ENCODE measurements at places on chromosomes 16 and 17.
A peak's percentile ranks its signal among the peaks of the same experiment; 100 is the strongest.

GRCh38 chr17:56833057-56833808, 487 bp downstream of the C17orf67 start:
- peak; percentile 65 for DNase-seq

DNA sequence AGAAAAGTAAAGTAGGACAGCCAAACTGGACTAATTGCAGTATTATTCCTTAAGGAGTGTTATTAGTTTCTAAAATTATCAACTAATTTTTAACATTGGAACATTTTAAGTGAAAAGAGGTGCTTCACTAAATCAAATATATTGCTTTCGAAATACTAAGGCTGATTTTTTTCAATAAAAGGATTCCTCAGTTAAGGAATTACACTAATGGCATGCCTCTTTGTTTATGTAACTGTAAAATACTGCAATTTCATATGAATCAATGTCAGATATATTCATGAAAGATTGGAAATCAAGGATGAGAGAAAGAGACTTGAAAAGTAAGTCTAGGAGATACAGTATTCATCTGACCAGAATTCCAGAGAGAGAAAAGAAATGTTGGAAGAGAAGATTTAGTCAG, 129.8 kb downstream of the TANC2 start:
- no peak for DNase-seq

DNA sequence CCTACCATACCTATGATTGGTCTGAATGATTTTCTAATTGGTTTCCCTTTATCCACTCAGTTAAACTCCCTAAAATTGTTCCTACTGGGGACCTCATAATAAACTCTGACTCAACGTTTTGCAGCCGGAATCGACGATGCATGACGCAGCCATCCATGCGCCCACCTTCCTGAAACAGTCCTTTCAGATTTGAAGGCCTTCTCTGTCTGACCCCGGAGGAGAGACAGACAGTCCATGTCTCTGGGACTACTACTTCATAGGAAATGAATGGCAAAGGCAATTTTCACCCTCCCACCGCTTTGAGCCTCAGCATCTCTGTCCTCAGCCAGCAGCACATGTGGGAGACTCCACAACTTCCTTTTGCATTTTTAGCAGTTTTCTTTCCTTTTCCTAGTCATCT, 13.5 kb downstream of the VAT1L start:
- DNase-seq, result no peak

DNA sequence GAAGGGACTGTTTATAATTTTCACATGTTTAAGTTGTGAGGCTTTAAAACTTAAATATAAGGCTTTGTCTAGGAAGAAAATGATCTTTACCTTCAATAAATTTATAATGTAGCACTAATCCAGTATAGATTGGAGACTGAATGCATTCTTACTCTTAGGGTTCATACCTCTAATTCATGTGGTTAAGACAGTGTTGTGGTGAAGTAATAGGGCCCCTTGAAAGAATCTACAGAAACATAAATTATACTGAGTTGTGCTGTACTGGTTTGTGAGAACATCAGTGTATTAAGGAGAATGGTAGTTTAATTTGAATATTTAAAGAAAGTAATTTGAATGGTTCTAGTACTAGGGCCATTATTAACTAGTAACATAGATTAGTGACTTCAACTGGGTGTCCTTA, 13.7 kb downstream of the HAPSTR1 start:
- no peak for DNase-seq

DNA sequence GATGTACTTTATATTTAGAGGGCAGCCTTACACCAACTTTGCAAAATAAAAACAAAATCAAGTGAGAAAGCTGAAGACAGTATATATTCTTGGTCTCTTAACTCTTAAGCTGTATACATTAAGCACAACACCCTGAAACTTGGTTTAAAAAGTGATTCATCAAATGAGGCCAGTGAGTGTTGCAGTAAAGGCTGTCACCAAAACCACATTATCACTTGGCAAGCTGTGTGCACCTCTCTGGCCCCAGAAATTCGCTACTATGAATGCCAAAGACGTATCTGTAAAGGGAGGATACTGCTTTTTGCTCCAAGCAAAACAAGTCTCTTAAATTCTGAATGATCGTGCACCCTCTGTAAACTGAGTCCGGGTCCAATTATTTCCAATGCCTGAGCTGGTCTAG, 163.9 kb downstream of the ZFHX3 start:
- no peak for DNase-seq

GRCh38 chr17:45940826-45941225, 46.5 kb downstream of the MAPT start:
- no peak for DNase-seq

GRCh38 chr16:12126091-12126806, 149.7 kb downstream of the SNX29 start:
- DNase-seq, result no peak

DNA sequence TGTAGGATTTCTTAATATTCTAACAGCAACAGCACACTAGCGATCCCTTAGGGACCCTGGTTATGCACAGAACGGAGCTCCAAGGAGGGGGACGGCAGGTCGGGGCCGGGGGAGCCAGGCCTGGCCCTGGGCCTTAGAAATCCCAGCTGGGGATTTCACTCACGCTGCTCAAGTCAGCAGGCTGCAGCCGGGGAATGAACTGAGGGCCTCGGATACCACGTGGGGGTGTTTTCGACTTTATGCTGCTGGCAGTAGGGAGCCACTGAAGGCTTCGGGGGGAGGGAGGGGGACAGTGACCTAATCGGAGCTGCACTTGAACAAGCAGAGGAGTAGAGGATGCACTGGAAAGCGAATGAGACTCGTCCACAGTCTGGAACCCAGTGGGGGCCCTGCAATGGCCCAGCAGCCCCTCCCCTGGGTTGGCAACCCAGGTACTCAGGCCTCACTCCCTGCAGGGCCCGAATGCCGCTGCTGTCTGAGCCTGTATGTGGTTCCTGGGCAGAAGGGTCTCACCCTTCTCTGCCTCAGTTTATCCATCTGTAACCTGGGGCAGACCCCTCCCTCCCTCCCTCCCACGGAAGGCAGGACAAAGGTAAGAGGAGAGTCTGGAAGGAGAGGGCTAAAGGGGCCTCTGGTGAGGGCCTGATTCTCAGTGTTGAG, 53.7 kb downstream of the RPH3AL start:
- DNase-seq, result no peak

GRCh38 chr17:12851901-12852435, 62.7 kb downstream of the ARHGAP44 start:
- no peak for DNase-seq

- peak; percentile 7 for DNase-seq
Measured at GRCh38 chr16:10776280-10776679, 32.6 kb downstream of the NUBP1 start.

DNA sequence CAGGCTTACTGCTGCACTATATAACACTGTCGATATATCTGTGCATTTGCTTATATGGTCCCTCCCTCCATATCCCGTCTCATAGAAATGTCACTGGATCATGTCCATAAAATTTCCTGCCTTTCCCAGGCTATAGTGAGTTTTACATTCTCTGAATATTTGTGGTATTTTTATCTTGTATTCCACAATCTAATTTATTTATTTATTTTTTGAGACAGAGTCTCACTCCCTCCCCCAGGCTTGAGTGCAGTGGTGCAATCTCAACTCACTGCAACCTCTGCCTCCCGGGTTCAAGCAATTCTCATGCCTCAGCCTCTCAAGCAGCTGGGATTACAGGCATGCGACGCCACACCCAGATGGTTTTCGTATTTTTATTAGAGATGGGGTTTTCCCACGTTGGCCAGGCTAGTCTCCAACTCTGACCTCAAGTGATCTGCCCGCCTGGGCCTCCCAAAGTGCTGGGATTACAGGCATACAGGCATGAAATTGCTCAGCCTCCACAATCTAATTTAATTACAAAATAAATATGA, 12.9 kb downstream of the TRIM37 start:
- no peak for DNase-seq

DNA sequence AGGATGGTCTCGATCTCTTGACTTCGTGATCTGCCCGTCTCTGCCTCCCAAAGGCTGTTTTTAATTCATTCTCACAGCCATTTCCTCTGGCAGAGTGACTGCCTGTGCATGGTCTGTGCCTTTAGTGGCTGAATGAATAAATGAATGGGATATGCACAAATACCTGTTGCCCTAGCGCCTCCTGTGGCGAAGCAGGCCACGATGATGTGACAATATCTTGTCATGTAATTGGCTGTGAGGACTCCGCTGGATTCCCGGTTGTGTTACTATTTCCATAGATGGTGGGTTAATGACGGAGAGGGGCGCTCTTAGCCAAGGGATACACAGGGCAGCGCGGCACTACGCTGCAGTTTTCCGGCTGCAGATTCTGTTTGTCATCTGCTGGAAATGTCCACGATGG, 26.8 kb upstream of the ENDOV start:
- DNase-seq, result no peak

DNA sequence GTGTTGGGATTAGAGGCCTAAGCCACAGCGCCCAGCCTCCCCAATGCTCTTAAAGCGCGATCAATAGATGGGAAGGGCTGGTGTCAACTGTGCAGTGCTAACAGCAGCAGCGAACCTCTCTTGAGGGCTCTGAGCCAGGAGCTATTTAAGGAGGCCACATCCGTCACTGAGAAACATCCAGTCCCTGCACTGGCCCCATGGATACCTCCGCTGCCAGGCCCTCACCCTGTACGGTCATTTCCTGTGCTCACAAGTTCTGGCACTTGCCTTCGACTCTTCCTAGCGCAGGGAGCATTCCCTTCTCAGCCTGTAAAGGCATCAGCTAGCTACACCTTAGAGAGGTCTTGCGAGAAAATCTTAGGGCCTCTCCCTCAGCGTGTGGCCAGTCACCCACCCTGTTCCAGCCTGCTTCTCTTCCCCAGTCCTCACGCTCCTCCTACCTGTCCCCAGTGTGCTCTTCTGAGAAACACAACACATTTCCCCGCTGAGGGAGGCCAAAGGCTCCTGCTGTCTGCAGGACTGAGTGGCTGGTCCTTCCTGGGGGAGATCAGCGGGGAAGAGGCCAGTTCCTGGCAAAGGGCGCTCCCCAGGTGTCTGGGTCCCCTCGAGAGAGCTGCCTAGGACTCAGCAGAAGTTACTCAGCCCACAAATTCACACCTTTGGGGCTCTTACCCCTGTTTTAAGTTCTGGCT, 28.6 kb downstream of the GTF3C1 start:
- DNase-seq, result no peak

GRCh38 chr17:35998756-35999155, 2.6 kb downstream of the CCL15 start:
- DNase-seq, result no peak

GRCh38 chr16:88927010-88927409, 50.0 kb downstream of the CBFA2T3 start:
- DNase-seq, result no peak

- no peak for DNase-seq
Measured at GRCh38 chr17:7497228-7497627, 13.1 kb downstream of the POLR2A start.

DNA sequence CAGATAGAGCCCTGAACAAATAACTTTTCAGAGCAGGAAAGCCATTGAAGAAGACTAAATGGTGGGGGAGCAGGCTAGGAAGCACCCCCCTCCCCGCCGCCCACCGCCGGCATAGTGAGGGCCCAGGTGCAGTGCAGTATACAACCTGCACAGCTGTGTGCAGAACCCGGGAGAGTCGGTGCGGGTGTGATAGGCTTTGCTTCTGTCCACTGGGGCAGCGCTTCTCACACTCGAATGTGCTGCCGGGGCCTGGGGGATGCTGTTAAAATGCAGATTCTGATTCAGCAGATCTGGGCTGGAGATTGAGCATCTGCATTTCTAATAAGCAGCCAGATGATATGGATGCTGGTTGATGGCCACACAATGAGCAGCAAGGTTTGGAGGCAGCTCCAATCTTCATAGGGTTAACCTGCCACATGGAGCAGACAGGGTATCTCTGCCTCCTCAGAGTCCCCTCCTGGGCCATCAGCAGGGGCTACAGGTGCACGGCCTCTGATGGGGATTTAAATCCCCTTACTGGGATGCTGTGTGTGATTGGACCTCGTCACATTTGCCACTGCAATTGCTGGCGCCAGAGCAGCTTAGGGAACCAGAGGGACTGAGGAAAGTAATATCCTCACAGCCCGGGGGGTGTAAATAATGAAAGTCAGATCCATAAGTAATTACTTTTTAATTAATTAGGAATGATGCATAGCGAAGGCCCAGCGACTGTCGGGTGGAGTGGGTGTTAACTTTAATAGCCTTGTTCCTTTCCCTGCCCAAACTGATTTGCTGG, 172.0 kb upstream of the RPL38 start:
- DNase-seq, result no peak

DNA sequence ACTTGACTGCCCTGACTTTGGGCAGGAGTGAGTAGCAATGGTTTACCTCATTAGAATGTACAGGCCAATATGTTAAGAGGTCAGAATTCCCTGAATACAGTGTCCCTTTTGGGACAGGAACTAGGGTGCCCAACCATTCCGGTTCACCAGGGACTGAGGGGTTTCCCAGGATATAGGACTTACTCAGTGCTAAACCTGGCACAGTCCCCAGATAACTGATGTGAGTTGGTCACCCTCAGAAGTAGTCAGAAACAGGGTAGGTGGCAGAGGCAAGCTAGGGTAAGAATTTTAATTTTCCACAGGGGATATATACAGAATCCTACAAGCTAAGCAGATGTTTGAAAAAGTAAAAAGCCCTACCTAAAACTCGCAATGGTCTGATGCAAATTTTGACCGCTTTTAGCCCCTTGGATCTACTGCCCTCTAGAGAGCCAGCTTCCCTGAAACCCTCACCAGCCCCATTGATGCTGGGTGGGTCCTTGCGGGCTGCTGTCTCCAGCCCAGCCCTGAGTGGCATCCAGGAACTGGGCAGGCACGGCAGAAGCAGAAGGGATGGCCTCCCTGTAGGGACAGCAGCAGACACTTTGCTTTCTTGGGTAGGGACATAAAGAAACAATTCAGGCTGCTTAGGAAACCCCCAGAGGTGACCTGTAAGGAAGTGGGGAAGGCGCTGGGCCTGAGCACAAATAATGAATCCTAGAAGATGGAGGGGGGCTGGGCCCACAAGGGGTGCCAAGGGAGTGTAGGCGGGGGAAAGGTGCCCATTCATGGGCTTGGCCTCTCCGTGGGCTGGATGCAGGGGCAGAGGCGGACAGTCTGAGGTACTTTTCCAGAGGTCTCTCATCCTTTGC, 434.8 kb downstream of the SLC39A11 start:
- no peak for DNase-seq

DNA sequence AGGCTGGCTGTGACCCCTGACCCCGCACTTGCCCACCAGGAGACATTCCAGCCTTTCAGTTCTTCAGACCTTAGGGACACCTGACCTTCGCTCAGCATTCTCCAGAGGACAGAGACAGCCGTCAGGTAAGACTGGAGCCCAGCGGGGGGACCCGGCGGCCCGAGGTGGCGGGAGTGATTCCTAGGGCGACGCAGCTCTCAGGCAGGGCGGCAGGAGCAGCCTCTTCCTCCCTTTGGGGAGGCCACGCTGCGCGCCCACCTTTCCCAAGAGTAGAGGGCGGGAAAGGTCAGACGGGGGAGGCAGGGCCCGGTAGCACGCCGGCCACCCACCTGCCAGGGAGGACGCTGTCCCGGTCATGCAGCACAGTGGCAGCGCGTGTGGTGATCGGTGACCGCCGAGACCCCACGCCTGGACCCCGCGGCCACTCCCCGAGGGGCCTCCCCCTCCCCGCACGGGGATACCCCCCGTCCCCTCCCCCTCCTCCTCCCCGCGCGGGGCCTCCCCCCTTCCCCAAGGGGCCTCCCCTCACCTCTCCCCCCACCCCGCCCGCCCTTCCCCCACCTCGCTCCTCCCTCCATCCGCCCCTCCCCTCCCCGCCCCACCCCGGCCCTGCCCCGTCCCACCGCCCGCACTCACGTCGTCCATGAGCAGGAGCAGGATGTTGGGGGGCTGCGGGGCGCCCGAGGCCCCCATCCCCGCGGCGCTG, 472 bp downstream of the GALNS start:
- peak; percentile 17 for DNase-seq

GRCh38 chr16:82045465-82045864, 10.4 kb downstream of the HSD17B2 start:
- no peak for DNase-seq

GRCh38 chr17:42878123-42878880, 22.3 kb upstream of the G6PC1 start:
- no peak for DNase-seq
